ENCODE measurements at places on chromosomes 7 and 10. TPM values are rescaled to one million over a fixed set of nuclear protein-coding genes. Genes with fewer than 3 reads are reported as not detected.

GRCh38 chr10:85642421-85643170 is 724.0 kb downstream of the GRID1 start:
- DNase-seq: no peak

GRCh38 chr7:28490831-28491230 is 78.5 kb downstream of the CREB5 start:
- DNase-seq: no peak

- DNase-seq: no peak
Observed at GRCh38 chr7:26815426-26815825, 49.0 kb downstream of the SKAP2 start.

The HOXA6 gene
- total RNA-seq: not detected

The FAM25C gene
- not detected for total RNA-seq

The C7orf57 gene
- not detected for total RNA-seq

The DPYSL4 gene
- 31.7 TPM for total RNA-seq
